ENCODE measurements at places on chromosomes 11 and 22.

- no peak for DNase-seq
These were observed 13.4 kb downstream of the CPT1A start for GRCh38 chr11:68828155-68828931.

DNA sequence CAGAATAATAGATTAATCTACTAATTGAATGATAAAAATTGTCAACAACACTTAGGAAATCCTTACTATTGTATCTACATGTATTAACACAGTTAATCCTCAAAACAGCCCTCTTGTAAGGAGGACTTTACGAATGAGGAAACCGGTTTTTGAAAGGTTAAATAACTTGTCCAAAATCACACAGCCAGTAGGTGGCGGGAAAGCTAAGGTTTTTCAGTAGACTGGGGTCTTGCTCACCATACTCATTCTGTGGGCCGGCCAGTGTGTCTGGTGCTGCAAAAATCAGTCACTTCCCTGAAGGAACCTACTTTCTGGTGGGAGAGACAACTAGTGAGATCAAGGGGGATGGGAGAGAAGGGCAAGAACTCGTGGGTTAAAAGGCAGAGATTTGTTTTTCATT lies 3.8 kb downstream of the DCPS start:
- no peak for DNase-seq

DNA sequence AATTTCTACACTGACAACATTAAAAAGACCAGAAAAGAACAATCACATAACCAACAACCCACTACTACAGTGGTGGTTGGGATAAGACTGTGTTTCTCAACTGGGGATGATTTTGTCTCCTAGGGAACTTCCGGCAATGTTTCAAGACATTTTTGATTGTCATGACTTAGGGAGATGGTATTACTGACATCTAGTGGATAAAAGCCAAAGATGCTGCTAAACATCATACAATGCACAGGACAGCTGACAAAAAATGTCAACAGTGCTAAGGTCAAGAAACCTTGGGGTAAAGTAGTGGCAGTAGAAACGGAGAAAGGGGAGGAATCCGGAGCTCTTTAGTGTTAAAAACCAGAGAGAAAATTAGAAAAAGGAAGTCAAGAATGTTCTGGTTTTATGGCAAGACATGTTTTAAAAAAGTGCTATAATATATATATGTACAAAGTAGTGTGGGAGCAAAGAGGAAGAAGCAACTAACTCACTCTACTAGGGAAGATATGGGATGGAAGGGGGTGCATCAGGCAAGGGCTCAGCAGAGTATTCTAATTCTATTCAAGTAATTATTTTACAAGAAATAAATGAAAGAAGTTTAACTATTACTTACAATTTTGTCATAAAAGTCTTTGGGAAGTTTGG lies 37.2 kb downstream of the CKAP5 start:
- no peak for DNase-seq

GRCh38 chr11:126415669-126416420 lies 60.4 kb downstream of the ST3GAL4 start:
- DNase-seq, result no peak

DNA sequence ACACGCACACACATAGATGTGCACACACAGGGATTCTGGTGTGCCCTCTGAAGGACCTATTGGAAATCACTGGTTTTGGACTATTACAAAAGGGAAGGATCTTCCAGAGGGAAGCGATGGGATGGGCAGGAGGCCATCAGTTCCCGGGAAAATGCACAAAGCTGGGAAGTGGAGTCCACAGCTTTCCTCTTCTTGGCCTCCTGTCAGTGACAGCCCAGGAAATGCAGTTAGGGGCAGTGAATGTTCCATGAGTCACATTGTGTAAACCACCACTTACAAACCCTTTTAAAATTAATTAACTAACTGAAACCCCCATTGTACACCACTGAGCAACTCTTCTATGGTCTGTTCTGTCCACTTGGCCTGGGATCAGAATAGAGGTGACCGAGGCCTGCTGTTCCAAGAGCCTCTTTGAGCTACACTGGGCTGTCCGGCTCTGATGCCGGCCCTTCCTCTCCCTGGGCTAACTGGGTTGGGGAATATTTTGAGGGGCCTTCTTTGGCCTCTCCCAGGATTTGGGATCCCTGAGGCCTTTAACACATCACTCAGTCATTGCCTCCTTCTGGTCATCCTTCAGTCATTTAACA lies 137.7 kb downstream of the FEZ1 start:
- DNase-seq, result no peak

Measured in CD4-positive, alpha-beta T cell treated with Interleukin-15 for 1 hour (primary cell).